ENCODE measurements at places on chromosomes 12 and 14.

DNA sequence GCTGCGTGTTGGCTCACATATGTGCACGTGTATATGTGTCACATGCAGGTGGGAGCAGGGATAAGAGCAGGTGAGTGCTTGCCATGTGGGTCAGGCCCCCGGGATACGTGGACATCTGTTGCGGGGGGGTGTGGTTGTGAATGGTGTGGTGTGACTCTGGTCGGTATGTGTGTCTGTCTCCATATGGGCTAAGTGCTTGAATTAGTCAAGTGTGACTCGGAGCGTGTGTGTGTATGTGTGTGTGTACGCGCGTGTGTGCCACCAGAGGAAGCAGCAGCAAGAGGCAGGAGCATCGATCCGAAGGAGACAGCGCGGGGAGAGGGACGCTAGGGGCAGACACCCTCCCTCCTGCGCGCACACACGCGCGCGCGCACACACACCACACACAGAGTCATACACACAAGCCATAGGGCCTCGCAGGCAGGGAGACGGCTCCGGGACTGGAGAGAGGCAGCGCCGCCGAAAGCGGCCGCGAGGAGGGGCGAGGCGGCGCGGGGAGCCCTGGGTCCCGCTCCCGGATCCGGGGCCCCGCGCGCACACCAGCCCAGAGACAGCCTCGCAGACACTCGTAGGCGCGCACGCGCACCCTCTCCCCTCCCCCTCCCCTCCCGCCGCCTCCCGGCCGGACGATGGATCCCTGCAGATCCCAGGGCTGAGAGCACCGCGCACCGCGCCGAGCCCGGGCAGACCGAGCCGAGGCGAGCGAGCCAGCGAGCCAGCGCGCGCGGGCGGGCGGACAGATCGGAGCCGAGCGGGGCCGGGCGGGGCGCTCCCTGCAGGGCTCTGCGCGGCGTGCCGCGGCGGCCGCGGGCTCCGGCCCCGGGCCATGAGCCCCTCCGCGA lies at the start of gene ASIC1:
ASIC1 (plus strand) TSS at position 597 of the 842 bp plus-strand sequence. CDS start 1,171 bp downstream, outside the sequence.
- peak; percentile 73 for DNase-seq

DNA sequence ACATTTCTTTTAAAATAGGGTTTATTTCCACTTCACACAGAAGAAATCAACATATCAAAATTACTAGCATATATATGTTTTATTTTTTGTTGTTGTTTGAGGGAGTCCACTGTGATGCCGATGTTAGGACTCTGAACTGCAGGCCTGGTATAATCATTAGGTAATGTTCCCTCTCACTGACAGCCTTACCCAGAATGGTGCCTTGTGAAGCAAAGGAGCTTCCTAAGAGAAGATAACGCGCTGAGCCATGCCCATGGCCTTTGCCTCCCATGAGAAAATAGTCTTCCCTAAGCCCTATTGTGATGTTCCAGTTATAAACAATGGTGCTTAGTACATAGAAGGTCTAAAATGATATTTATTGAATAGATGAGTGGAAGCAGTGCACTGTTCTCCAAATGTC lies 12.0 kb downstream of the GNG2 start:
- peak; percentile 44 for DNase-seq

DNA sequence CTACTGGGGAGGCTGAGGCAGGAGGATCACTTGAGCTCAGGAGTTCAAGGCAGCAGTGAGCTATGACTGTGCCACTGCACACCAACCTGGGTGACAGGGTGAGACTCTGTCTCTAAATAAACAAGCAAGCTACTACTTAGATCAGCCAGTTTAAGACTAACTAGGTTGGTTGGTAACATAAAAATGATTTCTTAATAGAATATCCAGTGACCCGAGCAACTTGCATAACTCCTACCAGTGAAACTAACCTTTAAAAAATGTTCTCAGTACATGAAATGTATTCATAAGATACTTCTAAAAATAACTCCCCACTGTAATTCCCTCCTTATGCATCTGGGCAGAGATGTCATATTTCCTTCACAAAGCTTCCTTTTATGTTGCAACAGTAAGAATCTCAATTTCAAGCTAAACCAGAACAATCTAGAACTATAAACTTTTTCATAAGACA lies 15.9 kb downstream of the TAOK3 start:
- peak; percentile 85 for DNase-seq

- DNase-seq: peak; percentile 12
Observed at GRCh38 chr12:26768611-26769603, 64.1 kb downstream of the ITPR2 start.

DNA sequence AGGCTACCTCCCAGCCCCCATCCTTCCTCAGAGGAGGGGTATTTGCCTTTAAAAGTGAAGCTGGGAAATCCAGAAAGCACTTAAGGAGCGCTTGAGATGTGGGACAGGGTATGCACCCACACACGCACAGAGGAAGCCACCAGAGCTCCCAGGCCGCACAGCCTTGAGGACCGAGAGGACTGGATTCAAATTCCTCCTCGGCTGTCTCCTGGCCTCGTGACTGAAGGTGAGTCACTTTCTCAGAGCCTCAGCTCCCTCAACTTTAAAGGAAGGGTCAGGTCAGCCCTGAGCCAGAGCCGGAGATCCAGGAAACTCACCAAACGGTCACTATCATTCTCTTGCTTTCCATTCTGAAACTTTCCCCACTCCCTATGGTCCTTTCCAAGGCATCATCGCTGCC lies 37.6 kb downstream of the BCL11B start:
- no peak for DNase-seq

- DNase-seq: no peak
Observed at GRCh38 chr14:101819251-101819990, 57.9 kb downstream of the PPP2R5C start.

DNA sequence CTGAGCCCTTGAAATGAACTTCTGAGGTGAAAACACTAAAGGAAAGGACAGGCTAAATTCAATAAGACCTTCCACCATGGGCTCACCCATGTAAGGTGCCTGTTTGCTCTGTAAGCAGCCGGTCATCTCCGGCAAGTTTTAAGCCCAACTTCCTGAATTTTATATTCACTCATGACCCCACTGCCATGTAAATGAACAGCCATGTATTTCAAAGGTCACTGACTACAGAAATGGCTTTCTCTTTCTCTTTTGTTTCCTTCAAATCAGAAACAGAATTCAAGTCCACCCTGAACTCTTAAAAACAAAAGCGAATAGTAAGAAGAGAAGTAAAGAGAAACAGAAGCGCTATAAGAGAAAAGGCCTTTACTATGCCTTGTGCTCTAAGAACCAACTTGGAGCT lies 61.7 kb upstream of the OVCH1 start:
- DNase-seq: no peak

- no peak for DNase-seq
Observed at GRCh38 chr12:45655186-45655585, 74.3 kb upstream of the ARID2 start.

DNA sequence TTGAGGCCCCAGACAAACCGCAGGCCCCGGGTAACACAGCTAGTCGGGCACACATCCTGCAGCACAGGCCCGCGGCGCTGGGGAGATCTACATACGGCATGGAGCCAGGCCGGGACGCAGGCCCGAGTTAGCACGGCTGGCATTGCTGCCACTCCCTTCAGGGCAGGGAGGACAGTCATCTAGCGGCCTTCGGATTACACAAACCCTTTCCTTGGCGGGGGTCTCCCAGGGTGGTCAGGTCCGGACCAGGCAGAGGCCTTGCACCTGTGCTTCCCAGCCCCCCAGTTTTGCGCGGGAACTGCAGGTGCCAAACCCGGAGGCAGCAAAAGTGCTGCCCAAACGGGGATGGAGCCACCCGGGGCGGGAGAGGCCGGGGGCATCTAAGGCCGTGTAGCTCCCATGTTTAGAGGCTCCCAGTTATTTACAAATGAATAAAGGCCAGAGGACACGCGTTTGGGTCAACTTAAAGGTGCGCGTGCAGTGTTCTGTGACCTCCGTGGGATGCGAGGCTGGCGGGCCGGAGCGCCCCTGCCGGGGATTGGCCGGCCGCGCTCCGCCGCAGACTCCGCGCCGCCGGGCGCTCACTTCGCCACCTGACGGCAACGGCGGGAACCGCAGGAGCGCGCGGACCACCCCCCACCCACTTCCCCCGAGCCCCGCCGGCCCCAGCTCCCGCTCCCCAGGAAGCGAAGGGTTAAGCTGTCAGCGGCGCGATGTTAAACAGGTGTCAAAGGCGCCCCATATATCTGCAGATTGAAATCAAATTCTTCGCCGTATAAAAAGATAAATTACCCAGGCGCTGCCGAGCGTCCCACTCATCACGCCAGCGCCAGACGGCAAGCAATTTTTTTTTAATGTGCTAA lies 18.1 kb downstream of the VSX2 start:
- no peak for DNase-seq

DNA sequence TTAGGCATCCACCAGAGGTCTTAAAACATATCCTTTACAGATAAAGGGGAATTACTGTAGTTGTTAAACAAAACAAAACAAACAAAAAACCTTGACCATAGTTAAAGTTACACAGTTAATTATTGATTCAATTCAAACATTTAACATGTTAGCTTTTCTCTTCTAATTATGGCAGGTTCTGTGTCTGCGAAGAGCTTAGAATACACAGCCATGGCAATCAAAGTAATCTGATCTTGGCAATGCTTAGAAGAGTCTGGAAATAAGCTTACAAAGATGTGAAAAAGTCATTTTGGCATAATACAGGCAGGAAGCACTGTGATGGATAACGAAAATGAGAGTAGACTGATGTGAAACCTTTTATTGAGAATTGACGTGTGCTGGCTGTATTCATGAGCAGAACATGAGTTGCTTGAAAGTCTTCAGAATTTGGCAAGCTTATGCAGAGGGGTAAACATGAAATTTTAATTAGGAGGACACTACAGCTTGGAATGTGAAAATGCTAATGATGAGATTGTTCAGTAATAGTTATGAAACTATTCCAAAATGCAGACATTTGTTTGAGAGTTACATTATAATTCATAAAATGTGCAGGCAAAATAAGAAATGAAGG lies 629.6 kb downstream of the FSCB start:
- DNase-seq: no peak

DNA sequence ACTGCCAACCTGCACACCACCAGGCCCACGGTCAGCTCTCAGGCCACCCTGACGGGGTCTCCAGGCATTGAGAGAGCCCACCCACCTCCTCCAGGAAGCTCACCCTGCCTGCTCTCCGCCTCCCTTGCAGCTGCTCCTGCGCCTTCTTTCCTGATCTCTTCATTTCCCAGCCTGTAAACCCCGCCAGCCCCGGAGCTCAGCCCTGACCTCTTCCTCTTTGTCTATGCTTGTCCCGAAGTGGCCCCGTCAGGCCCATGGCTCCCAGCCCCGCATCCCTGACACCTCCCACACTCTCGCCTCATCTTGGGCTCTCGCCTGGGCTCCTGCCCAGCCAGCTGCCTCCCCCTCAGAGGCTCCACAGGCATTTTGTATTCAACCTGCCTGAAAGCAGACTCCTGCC lies 139.3 kb downstream of the CALM1 start:
- no peak for DNase-seq

- no peak for DNase-seq
Observed at GRCh38 chr12:94812345-94812744, 162.0 kb upstream of the TMCC3 start.

GRCh38 chr14:52545584-52546317 lies 6.6 kb downstream of the TXNDC16 start:
- DNase-seq: no peak

GRCh38 chr12:104480826-104481440 lies 24.2 kb downstream of the CHST11 start:
- DNase-seq: peak; percentile 92

DNA sequence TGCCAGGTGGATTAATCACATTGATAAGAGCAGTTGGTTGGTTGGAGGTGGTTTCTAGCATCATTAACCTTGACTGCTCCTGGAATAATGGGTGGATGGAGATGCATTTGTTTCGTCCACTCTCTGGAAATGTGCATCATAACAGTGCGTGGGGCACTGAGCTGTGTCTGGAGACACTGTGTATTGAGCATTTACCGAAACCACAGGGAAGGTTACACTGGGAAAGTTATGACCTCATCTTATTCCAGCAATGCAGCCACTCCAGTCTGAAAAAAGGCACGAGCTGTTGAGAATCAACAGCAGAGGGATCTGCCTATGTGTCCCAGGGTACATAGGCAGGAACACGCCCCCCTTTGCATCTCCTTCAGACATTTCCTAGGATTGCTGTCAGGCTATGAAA lies 27.2 kb downstream of the RNFT2 start:
- peak; percentile 4 for DNase-seq

- DNase-seq: no peak
Observed at GRCh38 chr12:59396519-59396918, 199.3 kb upstream of the SLC16A7 start.

GRCh38 chr14:69652942-69653684 lies 41.7 kb downstream of the SUSD6 start:
- DNase-seq: no peak

- no peak for DNase-seq
Observed at GRCh38 chr12:87783467-87783866, 245.7 kb downstream of the C12orf50 start.

DNA sequence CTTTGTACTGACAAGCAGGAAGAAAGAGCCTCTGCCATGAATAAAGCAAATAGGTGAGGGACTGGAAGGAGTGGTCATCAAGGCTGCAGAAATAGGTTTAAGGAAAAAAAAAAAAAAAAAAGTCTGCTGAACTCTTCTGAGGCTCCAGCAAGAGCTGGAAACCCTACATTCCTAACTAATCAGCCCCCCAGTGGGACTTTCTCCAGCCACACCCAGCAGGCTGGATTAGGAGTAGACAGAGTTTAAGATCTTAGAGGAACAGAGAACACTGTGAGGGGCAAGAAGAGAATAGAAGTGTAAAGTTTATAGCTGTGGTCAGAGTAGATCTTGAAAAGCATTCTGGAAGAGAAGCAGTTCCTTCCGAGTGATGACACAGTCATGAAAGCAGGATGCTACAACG lies 66.4 kb downstream of the ATXN2 start:
- DNase-seq: no peak

- DNase-seq: peak; percentile 63
Observed at GRCh38 chr14:104678346-104678745, 11.1 kb upstream of the INF2 start.

- DNase-seq: peak; percentile 8
Observed at GRCh38 chr14:89085737-89086382, 261.4 kb downstream of the TTC8 start.

DNA sequence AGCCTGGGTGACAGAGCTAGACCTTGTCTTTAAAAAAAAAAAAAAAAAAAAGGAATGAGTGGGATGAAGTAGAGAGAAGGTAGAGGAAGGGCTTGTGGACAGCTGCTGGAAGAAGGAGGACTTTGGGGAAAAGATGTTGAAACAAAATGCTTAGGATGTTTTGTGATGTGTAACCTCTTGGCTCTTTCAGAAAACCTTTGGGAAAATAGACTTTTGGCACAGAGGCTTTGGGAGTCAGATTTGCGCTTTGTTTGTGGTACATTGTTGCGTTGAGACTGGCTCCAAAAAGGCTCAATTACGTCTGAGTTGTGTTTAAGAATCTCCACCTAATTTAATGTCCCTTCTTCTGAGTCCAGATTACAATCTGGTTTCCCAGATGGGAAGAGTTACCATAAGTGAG lies 32.9 kb upstream of the SPTLC2 start:
- no peak for DNase-seq

GRCh38 chr14:59394268-59394667 lies 70.9 kb downstream of the GPR135 start:
- DNase-seq: no peak
